ENCODE measurements at places on chromosomes 3 and 15. TPM values are rescaled to one million over a fixed set of nuclear protein-coding genes. Genes with fewer than 3 reads are reported as not detected.

RHOA gene
- 390 TPM for total RNA-seq

ARHGAP31 gene
- 17.2 TPM for total RNA-seq

SLC2A2 gene
- 0.18 TPM for total RNA-seq

ARGFX gene
- total RNA-seq: not detected

LAMB2 gene
- total RNA-seq: 1.6 TPM

SHC4 gene
- total RNA-seq: 1.7 TPM

GOLGA6A gene
- not detected for total RNA-seq

IL20RB gene
- 1.5 TPM for total RNA-seq

ALDH1A2 gene
- 0.53 TPM for total RNA-seq

TAGLN3 gene
- total RNA-seq: 1.8 TPM

GHSR gene
- not detected for total RNA-seq

PAQR5 gene
- not detected for total RNA-seq

TMEM40 gene
- total RNA-seq: not detected

SKOR1 gene
- total RNA-seq: 0.34 TPM

SCAANT1 gene
- not detected for total RNA-seq

HESX1 gene
- total RNA-seq: not detected

PIERCE2 gene
- total RNA-seq: not detected
